ENCODE measurements at places on chromosomes 5 and 9.

DNA sequence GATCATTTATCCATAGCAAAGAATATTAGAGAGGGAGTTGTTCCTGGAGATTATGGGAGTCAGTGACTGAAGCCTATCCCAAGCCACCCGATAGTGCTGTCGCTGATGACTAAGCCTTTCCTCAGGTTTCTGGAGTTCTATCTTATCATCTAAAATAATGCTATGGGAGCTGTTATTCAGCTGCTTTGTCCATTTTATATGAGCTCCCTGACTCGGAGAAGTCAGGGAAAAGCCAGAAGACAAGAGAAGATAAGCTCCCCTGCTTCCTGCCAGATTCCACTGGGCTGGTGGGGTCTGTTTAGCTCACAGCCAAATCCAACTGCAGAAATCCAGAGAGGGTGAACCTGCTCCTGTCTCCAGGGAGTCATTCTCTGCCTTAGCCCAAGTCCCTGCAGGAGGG lies 148.2 kb downstream of the DROSHA start:
- no peak for DNase-seq

DNA sequence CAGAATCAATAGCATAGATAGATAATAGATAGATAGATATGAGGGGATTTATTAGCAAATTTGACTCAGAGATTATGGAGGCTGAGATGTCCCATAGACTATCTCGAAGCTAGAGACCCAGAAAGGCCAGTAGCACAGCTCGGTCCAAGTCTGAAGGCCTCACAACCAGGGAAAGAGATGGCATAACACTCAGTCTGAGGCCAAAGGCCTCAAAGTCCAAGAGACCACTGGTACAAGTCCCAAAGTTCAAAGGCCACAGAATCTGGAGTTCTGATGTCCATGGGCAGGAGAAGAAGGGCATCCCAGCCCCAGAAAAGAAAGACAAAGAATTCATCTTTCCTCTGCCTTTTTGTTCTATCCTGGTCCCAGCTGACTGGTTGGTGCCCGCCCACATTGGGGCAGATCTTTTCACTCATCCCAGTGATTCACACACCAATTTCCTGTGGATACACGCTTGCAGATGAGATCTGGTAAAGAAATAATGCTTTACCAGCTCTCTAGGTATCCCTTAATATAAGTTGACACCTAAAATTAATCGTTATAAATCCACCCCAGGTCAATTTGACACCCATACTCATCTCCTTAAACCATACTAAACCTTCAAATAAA lies 127.8 kb upstream of the FBN2 start:
- no peak for DNase-seq

DNA sequence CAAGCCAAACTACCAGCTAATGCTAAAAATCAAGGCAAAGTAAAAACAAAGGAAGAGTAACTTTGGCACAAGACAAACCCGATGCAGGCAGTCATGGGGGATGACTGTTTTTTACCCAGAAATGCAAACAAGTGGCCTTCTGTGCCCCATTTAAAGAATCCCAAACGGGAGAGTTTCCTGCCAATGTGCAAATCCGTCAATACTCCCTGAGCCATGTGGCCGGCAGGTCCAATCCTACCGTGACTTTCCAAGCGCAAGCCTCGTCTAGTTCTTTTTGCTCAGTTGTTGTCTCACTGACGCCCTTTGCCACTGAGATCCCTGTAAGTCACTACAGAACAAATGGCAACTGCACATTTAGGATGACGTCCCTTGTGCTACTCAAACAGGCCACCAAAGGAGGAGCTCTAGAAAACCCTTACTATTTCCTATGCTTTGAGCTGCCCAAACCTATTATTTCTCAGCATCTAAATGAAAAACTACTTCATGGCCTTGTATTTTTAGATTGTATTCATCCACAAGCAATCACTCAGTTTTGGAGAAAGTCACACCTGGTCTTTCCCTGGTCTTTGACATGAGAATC lies 43.4 kb downstream of the OTULIN start:
- DNase-seq = no peak

DNA sequence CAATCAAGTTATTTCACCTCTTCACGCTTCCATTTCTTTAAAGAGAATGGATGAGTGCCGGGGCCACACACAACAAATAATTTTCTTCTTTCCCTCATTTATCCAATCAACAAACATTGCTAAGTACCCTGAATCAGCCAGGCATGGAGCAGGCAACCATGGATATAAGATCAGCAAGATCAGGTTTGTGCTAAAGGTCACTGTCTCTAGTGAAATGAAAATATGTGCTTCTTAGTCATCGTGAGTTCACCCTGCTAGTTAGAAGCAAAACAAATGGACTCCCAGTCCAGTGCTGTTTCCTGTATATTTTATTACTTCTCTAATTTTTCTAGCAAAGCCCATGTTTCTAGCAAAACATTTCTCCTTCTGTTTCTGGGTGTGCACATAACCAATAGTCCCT lies 629.2 kb downstream of the BNC2 start:
- no peak for DNase-seq

DNA sequence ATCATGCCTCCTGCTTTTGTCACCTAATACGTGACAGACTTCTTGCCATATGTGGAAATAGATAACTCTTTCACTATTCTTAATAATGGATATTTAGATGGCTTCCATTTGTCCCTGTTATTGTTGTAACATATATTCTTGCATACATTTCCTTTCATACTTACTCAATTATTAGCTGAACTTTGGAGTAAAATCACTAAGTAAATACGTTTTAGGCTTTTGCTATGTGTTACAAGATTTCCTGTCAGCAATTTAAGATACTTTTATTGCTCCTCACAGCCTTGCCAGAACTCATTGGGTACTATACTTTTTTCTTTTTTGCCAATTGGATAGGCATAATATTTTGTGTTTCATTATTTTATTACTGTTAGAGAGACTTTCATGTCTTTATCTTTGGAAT lies 26.9 kb downstream of the CCNH start:
- no peak for DNase-seq

GRCh38 chr5:154059583-154059982 lies 20.8 kb downstream of the MFAP3 start:
- no peak for DNase-seq

- DNase-seq = no peak
Observed at GRCh38 chr9:91558879-91559278, 135.2 kb upstream of the NFIL3 start.

- peak; percentile 60 for DNase-seq
Observed at GRCh38 chr5:151686674-151687407, at the start of gene SPARC. TSS of gene SPARC (minus strand) at chr5:151686915. CDS start at chr5:151676188, 10,727 bp downstream.

GRCh38 chr9:126205265-126205664 lies 121.4 kb upstream of the MVB12B start:
- DNase-seq = no peak

GRCh38 chr5:122154910-122155309 lies 25.6 kb downstream of the ZNF474 start:
- DNase-seq = no peak

- no peak for DNase-seq
Observed at GRCh38 chr5:96478983-96479382, 45.9 kb upstream of the PCSK1 start.

DNA sequence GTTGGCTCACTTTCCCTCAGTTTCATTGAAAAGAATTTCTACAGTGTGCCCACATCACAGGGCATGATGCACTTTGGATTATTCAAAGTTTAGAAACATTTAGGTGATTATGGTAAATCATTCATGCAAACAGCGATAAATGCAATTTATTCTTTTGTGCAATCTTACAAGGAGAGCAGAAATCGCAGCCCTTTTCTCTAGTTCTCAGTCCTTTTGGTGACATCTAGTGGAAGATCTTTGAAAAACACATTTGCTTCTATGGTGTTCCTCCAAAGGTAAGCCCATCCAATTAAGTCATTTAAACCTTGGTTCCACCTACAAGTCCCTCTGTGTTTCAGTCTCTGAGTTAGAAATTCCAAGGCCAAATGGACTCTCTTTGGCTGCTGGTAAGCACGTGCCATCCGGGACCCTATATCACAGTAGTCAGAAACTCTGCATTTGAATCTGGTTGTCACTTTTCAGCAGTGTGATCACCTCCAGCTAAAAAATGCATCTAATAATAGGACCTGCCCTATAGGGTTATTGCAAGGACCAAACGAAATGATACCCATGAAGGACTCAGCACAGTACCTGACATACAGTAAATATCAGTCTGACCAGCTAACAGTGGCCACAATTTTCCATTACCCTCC lies 66.4 kb downstream of the MACROH2A1 start:
- DNase-seq = no peak
